ENCODE measurements at places on chromosomes 6 and 20. TPM values are rescaled to one million over a fixed set of nuclear protein-coding genes. Genes with fewer than 3 reads are reported as not detected.

GRCh38 chr6:142469220-142469619, 167.4 kb downstream of the ADGRG6 start:
- H3K4me3 ChIP-seq = no peak overlapping the region
- no peaks in the 10 kb centered on the region for H3K4me1 ChIP-seq
- DNase-seq = no peak
- H3K36me3 ChIP-seq = no peaks in the 10 kb centered on the region
- H3K27me3 ChIP-seq = no peaks in the 10 kb centered on the region

GRCh38 chr6:53411451-53411850, 62.7 kb upstream of the ELOVL5 start:
- H3K27me3 ChIP-seq = no peaks in the 10 kb centered on the region
- H3K4me1 ChIP-seq = no peaks in the 10 kb centered on the region
- no peak overlapping the region for H3K27ac ChIP-seq
- no peaks in the 10 kb centered on the region for H3K36me3 ChIP-seq
- DNase-seq = no peak
- no peak overlapping the region for H3K4me3 ChIP-seq

- H3K36me3 ChIP-seq = no peaks in the 10 kb centered on the region
- no peak for DNase-seq
- no peaks in the 10 kb centered on the region for H3K4me1 ChIP-seq
- no peak overlapping the region for H3K27ac ChIP-seq
- H3K27me3 ChIP-seq = no peaks in the 10 kb centered on the region
Observed at GRCh38 chr6:7960848-7961247, 50.3 kb upstream of the TXNDC5 start.

GRCh38 chr20:37777012-37777950, 83.5 kb downstream of the CTNNBL1 start:
- H3K27me3 ChIP-seq = no peaks in the 10 kb centered on the region
- no peak overlapping the region for H3K4me3 ChIP-seq
- H3K4me1 ChIP-seq = no peaks in the 10 kb centered on the region
- DNase-seq = no peak
- no peaks in the 10 kb centered on the region for H3K36me3 ChIP-seq

GRCh38 chr20:1389703-1390580, 2.9 kb downstream of the FKBP1A start:
- H3K4me1 ChIP-seq = peaks cover 33% of the 10 kb centered on the region
- H3K4me3 ChIP-seq = no peak overlapping the region
- H3K27ac ChIP-seq = no peak overlapping the region
- H3K27me3 ChIP-seq = no peaks in the 10 kb centered on the region
- no peaks in the 10 kb centered on the region for H3K36me3 ChIP-seq

GRCh38 chr20:63178889-63179686, 36.8 kb downstream of the YTHDF1 start:
- peaks cover 14% of the 10 kb centered on the region for H3K4me1 ChIP-seq
- peaks cover 7% of the 10 kb centered on the region for H3K27me3 ChIP-seq
- DNase-seq = no peak
- H3K27ac ChIP-seq = no peak overlapping the region

GRCh38 chr6:140397106-140397505, 1022.7 kb upstream of the CITED2 start:
- no peaks in the 10 kb centered on the region for H3K36me3 ChIP-seq
- no peak overlapping the region for H3K4me3 ChIP-seq
- H3K27ac ChIP-seq = no peak overlapping the region
- H3K4me1 ChIP-seq = no peaks in the 10 kb centered on the region

DNA sequence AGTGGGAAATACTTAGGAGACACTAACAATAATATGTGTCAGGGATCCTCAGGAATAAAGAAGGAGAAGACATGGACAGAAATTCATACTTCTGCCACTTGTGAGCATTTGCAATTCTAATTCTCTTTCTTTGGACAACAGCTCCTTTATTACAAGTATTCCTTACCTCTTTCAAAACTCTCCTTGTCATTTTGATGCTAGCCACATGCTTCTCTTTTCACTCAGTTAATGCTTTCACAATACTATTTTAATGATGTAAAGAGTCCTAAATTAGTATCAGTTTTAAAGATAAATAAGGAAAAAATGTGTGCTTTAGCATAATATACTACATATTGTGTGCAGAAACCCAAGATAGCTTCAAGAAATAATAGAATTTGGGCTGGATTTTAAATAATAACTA, 62.5 kb downstream of the AHI1 start:
- DNase-seq = no peak
- H3K36me3 ChIP-seq = no peaks in the 10 kb centered on the region
- no peak overlapping the region for H3K27ac ChIP-seq
- no peak overlapping the region for H3K4me3 ChIP-seq
- peaks cover 3% of the 10 kb centered on the region for H3K27me3 ChIP-seq

- no peaks in the 10 kb centered on the region for H3K4me1 ChIP-seq
- no peak overlapping the region for H3K27ac ChIP-seq
- H3K4me3 ChIP-seq = no peak overlapping the region
- no peak for DNase-seq
- H3K27me3 ChIP-seq = no peaks in the 10 kb centered on the region
Observed at GRCh38 chr20:18615020-18615650, 27.3 kb downstream of the DTD1 start.

DNA sequence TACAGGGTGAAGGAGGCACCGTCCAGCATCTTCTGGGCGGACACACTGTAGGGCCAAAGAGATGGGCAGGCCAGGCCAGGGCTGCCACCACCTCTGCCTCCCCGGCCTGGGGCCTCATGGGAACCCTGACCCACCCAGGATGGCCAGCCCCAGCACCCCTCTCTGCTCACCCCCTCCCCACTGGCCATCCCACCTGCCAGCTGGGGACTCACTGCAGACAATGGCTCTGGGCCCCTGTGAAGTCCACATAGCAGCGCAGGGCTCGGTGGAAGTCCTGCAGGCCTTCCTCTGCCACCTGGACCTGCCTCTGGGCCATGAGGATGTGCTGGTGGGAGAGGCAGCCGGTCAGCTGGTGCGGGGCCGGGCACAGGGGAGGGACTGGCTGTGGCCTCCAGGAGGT, 3.6 kb upstream of the C20orf144 start:
- H3K36me3 ChIP-seq = no peaks in the 10 kb centered on the region
- H3K27me3 ChIP-seq = no peaks in the 10 kb centered on the region
- H3K4me3 ChIP-seq = no peak overlapping the region
- H3K4me1 ChIP-seq = peaks cover 2% of the 10 kb centered on the region

- DNase-seq = no peak
- H3K27ac ChIP-seq = no peak overlapping the region
- peak overlapping the region; percentile 34 for H3K4me3 ChIP-seq
- H3K27me3 ChIP-seq = no peaks in the 10 kb centered on the region
- H3K4me1 ChIP-seq = peaks cover 11% of the 10 kb centered on the region
Observed at GRCh38 chr6:142819603-142820337, 125.2 kb downstream of the HIVEP2 start.

DNA sequence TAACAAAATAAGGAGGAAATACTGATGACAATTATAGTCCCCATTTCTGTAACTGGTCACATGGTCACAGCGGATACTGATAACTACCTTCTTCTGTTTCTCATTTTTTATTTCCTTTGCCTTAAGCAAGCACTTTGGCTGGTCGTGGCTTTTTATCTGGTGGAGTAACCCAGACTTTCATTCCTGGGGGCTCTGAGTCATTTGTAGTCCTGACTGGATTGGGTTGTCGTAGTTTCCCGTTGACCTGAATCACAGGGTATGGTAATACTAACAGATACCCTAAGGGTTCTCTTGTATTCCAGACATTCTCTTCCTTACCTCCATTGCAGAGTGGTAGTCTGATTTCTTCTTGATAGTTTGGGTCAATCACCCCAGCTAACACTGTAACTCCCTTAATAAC, 500.3 kb upstream of the ADGRB3 start:
- no peaks in the 10 kb centered on the region for H3K27me3 ChIP-seq
- no peaks in the 10 kb centered on the region for H3K36me3 ChIP-seq

DNA sequence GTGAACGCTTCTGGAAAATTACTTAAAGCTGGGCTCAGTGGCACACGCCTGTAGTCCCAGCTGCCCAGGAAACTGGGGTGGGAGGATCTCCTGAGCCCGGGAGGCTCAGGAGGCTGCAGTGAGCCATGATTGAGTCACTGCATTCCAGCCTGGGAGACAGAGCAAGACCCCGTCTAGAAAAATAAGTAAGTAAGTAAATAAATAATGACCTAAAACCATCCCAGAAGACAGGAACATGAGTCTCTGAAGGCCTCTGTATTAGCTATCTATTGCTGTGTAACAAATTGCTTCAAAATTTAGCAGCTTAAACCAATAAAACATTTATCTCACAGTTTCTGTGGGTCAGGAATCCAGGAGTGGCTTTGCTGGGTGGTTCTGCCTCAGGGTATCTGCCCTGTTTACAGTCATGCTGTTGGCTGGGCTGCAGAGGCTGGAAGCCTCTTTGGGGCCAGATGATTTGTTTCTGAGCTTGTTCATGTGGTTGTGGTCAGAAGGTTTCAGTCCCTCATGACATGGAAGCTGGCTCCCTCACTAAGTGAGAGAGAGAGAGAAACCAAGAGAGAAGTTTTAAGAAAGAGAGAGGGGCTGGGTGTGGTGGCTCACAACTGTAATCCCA, 48.4 kb upstream of the NCOA3 start:
- H3K27me3 ChIP-seq = no peaks in the 10 kb centered on the region
- no peaks in the 10 kb centered on the region for H3K4me1 ChIP-seq
- H3K36me3 ChIP-seq = no peaks in the 10 kb centered on the region
- no peak overlapping the region for H3K4me3 ChIP-seq

TMEM200A gene
- 17.6 TPM for total RNA-seq

MYH7B gene
- 1.8 TPM for total RNA-seq

ECI2 gene
- total RNA-seq = 80.0 TPM

MICB gene
- 0.57 TPM for total RNA-seq

ARHGAP40 gene
- total RNA-seq = not detected
